Body of pancreas (tissue), 4 donors: ENCODE measurements at places on chromosomes 6 and 20.

- H3K27ac ChIP-seq: peak overlapping the region; percentile 38
- H3K4me1 ChIP-seq: peaks cover 23% of the 10 kb centered on the region
- H3K36me3 ChIP-seq: no peaks in the 10 kb centered on the region
- H3K4me3 ChIP-seq: no peak overlapping the region
- DNase-seq: peak; percentile 41
Observed at GRCh38 chr6:44049163-44049988, 77.9 kb downstream of the MRPL14 start.

DNA sequence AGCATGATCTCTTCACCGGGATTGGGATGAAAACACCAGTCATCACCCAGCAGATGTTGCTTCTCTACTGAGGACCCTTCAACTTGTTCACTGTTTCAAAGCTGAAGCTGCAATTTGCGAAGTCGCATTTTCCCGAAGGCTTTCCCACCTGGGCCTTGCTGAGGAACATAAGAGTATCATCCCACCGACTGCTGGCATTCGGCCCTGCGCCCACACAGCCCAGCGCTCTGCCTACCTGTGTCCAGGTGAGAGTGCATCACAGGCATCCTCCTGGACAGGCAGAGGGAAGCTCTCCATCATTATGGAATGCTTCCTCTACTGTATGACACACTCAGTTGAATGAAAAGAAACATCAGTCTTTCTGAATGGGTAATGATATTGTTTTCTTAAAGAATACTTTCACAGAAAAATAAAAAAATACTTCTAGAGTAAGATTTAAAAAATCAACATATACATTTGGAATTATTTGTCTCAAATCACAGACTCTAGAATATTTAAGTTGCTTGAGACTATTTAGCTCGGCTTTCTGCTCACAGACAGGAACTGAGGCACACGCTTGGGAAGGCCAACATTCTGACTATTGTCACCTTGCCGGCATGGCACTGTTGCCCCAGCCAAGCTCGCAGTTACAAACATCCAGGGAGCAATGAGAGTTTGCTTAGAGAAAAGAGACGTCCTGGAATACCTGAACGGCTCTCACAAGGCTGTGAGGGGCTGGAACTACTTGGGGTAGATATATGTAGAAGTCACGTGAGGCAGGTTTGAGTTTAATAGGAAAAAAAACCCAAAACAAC is 48.7 kb downstream of the FOXC1 start:
- no peak overlapping the region for H3K4me3 ChIP-seq
- no peaks in the 10 kb centered on the region for H3K36me3 ChIP-seq
- H3K27ac ChIP-seq: no peak overlapping the region
- H3K27me3 ChIP-seq: no peaks in the 10 kb centered on the region

- no peaks in the 10 kb centered on the region for H3K36me3 ChIP-seq
- H3K4me1 ChIP-seq: no peaks in the 10 kb centered on the region
- DNase-seq: no peak
- no peak overlapping the region for H3K27ac ChIP-seq
- H3K4me3 ChIP-seq: no peak overlapping the region
Observed at GRCh38 chr6:40947876-40948526, 91.0 kb downstream of the UNC5CL start.

- no peak for DNase-seq
- H3K27me3 ChIP-seq: no peaks in the 10 kb centered on the region
- no peaks in the 10 kb centered on the region for H3K36me3 ChIP-seq
- H3K4me3 ChIP-seq: no peak overlapping the region
- peaks cover 7% of the 10 kb centered on the region for H3K4me1 ChIP-seq
- no peak overlapping the region for H3K27ac ChIP-seq
Observed at GRCh38 chr6:39521958-39522357, 199.5 kb upstream of the KCNK16 start.

DNA sequence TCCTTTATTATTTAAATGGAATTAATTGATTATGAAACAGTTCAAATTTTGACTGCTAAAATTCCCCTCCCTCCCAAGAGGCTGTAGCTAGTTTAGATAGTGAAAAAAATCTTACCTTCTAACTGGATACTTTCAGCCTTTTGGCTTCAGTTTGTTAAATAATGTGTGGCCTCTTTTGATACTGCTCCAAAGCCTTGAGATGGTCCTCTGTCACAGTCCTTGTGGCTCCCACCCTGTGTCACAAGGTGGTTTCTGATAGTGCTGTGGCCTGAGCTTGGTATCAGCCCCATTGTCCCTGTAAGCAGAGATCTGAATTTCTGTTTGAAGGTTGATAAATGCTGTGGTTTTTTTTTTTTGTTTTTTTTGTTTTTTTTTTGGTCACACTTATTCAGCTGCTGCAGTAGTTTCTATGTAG is 20.8 kb downstream of the PANK2 start:
- DNase-seq: no peak
- H3K4me3 ChIP-seq: no peak overlapping the region
- no peaks in the 10 kb centered on the region for H3K27me3 ChIP-seq
- H3K4me1 ChIP-seq: no peaks in the 10 kb centered on the region
- H3K36me3 ChIP-seq: peaks cover 10% of the 10 kb centered on the region
- H3K27ac ChIP-seq: no peak overlapping the region

GRCh38 chr6:2875359-2876191 is 27.5 kb downstream of the SERPINB9 start:
- H3K4me1 ChIP-seq: peaks cover 22% of the 10 kb centered on the region
- H3K27ac ChIP-seq: peak overlapping the region; percentile 86
- no peaks in the 10 kb centered on the region for H3K36me3 ChIP-seq
- peak; percentile 45 for DNase-seq

GRCh38 chr20:36305602-36306551 is at the start of gene DLGAP4:
Gene DLGAP4, plus strand, starts transcription at chr20:36306339. Its CDS starts 125,379 bp downstream, at chr20:36431718.
- H3K4me1 ChIP-seq: peaks cover 15% of the 10 kb centered on the region
- no peak within 1 kb of the TSS for H3K4me3 ChIP-seq

GRCh38 chr20:52824494-52825216 is 147.5 kb upstream of the TSHZ2 start:
- H3K27ac ChIP-seq: no peak overlapping the region
- H3K4me1 ChIP-seq: no peaks in the 10 kb centered on the region
- no peak overlapping the region for H3K4me3 ChIP-seq
- no peaks in the 10 kb centered on the region for H3K27me3 ChIP-seq
- no peaks in the 10 kb centered on the region for H3K36me3 ChIP-seq

- no peak for DNase-seq
- no peaks in the 10 kb centered on the region for H3K27me3 ChIP-seq
- H3K27ac ChIP-seq: no peak overlapping the region
Observed at GRCh38 chr6:164982389-164982788, 327.0 kb downstream of the C6orf118 start.

GRCh38 chr6:85354761-85355618 is 94.9 kb upstream of the NT5E start:
- H3K27me3 ChIP-seq: no peaks in the 10 kb centered on the region
- no peaks in the 10 kb centered on the region for H3K36me3 ChIP-seq
- H3K4me3 ChIP-seq: no peak overlapping the region
- peak; percentile 69 for DNase-seq
- H3K4me1 ChIP-seq: peaks cover 6% of the 10 kb centered on the region

GRCh38 chr6:18359237-18359885 is 27.8 kb upstream of the RNF144B start:
- H3K4me1 ChIP-seq: peaks cover 27% of the 10 kb centered on the region
- H3K27me3 ChIP-seq: no peaks in the 10 kb centered on the region
- DNase-seq: no peak
- H3K4me3 ChIP-seq: no peak overlapping the region
